ENCODE measurements at places on chromosomes 12 and 14.

- no peak for DNase-seq
Observed at GRCh38 chr14:95697764-95698163, 11.5 kb downstream of the TCL1B start.

DNA sequence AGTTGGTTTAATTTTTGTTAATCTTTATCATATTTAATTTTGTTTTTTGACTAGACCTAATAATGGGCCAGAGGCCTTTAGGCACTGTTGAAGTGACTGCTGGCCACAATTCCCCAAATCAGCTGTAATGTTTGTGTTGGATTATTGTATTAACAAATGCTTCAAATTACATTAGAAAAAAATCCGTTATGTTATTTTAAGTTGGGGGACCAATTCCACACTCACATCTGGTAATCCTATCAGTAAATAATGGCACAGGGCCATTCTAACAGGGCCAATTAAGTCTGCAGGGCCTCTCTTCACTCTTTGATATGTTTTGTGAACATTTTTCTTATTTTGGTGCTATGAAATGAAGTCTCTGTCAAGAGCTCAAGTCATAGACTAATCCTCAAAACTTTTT, 39.6 kb downstream of the CHST11 start:
- DNase-seq: no peak

DNA sequence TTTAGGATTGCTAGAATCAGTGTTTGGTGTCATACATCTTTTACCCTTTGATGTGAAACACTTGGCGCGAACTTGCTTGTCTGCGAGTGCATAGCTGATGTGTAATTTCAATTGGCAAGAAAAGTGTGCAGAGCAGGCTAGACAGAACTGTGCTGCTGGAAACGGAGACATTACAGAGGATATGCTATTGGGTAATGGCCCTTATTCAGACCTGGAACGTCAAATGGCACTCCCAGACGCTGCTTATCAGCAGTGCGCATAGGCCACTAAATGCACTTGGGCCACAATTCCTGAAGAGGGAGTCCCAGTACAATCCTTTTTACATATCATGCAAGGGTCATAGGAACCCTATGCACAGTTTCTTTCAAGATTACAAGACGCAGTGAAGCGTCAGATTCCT, 15.7 kb upstream of the SLC10A1 start:
- no peak for DNase-seq

DNA sequence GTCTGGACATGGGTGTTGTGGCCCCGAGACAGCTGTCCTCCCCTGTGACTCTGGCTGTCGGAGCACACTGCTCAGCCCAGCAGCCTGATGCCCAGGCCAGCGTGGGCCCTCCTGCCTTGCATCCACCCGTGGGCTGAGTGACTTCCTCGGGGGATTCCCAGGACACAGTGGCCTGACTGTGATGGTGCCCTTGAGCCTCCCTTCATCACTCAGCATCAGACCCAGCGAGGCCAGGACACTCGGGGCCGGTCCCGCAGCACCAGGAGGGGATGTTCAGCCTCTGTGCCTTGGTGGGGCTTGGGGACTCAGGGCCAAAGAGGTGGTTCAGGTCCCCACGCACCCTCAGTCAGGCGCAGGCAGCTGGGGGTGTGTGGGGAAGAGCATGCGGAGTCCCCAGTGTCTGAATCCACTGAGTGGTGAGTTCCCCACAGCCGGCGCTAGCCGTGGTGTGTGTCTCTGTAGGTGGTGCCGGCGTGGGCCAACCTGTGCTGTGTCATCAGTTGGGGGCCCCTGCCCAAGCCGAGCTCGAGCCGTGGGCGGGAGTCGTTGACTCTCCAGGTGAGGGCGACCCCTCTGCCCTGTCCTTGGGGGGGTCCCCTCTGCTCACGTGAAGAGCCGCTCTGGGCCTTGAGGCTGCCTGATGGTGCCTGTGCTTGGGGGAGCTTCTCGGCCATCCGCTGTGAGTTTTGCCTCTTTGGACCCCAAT, 185.8 kb downstream of the ADGRD1 start:
- no peak for DNase-seq

DNA sequence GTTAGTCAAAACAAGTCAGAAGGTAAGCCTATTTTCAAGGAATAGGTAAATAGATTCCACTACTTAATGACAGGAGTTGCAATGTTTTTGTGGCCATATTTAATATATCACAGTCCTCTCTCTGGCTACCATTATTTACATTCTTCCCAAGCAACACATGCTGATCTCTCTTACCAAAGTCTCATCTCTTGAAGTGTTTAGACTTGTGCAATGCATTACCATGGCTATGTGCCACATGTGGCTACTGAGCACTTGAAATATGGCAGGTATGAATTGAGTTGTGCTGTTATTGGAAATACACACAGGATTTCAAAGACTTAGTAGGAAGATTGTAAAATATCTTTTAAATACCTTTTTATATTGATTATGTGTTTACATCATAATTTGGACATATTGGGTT, 262.4 kb upstream of the PDE3A start:
- DNase-seq: no peak

Measured in AG20443 (cell line).